ENCODE measurements at places on chromosomes 12 and 14. TPM values are rescaled to one million over a fixed set of nuclear protein-coding genes. Genes with fewer than 3 reads are reported as not detected.
A peak's percentile ranks its signal among the peaks of the same experiment; 100 is the strongest.

The PLCZ1 gene
- 0.69 TPM for total RNA-seq

The RAB21 gene
- total RNA-seq: 78.7 TPM

The REM2 gene
- total RNA-seq: under 0.01 TPM

- DNase-seq: peak; percentile 55
These were observed 179.8 kb upstream of the DYRK2 start for GRCh38 chr12:67468549-67469245.

DNA sequence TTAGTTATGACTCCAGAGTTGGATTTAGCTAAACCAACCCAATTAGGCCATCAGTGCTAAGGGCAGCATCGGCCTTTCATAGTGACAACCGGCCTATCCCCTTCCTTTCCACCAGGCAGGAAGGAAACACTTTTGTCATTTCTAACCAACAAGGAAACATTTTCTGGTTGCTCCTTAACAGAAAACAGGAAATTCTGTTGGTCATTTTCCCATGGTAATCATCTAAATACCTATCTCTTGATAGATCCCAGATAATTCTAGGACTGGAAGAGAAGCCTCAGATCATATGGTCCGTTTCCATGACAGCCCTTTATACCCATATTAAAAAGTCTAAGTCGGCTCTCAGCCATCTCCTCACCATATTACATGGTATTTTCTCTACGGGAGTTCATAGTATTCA lies 79.2 kb upstream of the USP44 start:
- DNase-seq: no peak

DNA sequence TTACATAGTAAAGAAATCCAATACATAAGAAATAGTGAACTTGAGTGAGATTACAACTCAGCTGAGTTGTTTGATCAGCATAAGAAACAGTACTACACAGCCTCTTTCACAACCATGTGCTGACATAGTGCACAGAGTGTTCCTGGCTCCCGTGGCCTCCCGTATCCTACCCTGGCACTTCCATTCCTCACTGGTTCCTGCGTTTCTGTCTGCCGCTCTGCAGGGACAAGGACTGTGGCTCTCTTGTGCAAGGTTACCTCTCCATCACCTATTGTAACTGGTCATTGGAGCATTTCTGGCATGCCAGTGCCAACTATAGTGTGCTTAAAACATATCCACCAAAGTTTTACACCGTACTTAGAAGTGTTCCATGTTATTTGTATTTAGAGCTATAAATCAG lies 46.3 kb upstream of the PCED1B start:
- DNase-seq: peak; percentile 70

DNA sequence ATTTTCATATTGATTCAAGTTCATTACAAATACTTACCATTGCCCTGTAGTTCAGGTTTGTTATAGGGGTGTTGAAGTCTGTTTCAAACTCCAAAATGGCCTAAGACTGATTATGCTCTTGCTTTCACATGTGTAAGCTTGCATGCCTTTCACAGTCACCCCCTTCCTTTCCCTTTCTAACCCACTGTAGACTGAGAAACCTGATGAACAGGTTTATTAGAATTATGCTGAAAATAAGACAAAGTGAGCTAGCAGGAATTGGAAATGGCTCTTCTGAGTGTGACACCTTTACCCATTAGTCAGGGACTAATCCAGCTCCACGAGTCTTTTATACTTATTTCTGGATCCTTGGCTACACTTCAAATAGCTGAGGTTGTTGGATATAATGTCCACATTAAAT lies 38.9 kb downstream of the FBXO33 start:
- peak; percentile 15 for DNase-seq

DNA sequence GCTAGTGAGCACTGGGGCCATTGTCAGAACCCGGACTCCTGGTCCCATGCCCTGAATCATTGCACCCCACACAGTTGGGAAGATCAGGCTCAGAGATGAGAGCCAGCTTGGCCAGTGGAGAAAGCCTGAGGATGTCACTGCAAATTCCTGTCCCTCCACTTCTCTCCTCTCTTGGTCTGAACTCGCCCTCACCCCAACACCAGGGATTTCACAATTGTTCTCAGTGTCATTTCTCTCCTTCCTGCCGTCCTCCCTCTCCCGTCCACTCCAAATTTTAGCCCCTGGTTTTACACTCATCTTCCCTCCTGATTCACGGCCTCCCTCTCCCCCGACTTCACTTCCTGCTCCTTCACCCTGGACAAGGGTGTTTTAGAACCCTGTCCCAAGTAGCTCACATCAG lies 11.1 kb downstream of the KRT75 start:
- DNase-seq: no peak

Measured in renal cortical epithelial cell (primary cell).